OCI-M1 (cell line): ENCODE measurements at places on chromosomes 4 and X.

GRCh38 chr4:158722291-158722916 is 792 bp downstream of the PPID start:
- peak; percentile 48 for DNase-seq

DNA sequence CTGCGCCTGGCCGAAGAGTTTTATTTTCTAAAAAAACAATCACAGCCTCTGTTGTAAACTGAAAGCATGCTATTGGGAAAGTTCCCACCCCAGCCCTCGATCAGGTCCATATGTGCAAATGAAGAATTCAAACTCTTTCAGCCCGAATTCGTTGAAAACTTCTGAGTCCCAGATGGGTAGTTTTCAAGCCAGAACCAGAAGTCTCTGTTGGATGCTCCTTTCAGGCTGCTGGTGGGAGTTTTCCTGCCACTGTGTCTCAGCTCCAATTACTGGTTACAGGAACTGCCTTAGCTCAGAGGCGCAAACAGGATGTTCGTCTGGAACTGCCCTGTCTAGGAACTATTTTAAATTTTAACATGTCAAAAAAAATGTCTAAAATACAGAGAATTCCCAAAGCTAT is 9.3 kb upstream of the ALG13 start:
- DNase-seq: no peak

DNA sequence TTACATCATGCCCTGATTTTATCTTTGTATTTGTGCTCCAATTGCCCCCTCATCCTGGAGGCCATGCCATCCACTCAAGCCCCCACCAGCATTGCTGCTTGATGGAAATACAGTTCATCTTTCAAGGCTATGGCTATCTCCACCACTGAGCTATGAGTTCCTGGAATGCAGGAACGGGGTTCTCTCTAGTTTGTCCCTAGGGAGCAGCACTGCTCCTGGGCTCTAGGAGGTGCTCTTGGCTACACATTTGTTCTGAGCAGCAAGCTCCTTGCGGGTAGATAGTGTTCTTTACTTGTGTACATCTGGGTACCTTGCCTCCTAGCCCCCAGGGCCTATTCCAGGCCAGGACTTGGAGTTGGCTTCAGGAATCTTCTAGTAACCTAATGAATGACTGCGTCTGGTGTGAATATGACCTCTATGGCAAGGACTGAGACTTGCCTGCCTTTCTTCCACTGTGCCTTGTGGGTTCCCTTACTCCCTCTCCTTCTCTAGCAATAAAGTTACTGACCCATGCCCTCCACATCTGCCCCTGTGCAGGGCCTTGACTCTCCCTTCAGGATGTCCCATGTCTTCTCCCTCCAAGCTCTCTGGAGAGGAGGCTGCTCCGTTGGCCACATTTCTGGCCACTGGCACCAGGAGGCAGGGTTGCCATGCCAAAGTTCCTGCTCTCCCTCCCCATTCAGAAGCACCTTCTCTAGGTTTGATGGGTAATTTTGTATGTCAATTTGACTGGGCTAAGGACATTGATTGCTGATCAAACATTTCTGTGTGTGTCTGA is 7.6 kb downstream of the CITED1 start:
- peak; percentile 74 for DNase-seq

DNA sequence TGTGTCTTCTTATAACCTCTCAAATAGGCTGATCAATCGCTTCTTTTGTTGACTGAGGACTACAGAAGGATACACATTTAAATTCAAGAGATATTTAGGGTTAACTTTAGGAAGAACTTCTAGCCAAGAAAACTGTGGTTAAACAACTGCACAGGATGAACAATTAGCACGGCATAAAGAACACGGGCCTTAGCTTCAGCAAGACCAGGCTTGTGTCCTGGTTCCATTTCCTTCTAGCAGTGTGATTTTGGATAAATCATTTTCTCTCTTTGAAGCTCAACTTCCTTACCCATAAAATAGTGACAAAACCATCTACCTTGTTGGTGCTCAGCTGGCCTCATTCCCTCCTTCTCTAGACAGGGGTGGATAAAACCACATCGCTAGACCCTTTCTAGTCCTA is 117.6 kb downstream of the TSPAN5 start:
- no peak for DNase-seq

GRCh38 chr4:33090910-33091309 is 2370.7 kb downstream of the PCDH7 start:
- DNase-seq: no peak

GRCh38 chr4:1342003-1342402 is 5.0 kb upstream of the UVSSA start:
- no peak for DNase-seq

GRCh38 chr4:152009031-152009670 is 248.3 kb upstream of the GATB start:
- no peak for DNase-seq

- DNase-seq: no peak
Observed at GRCh38 chr4:54320826-54321685, 92.0 kb downstream of the PDGFRA start.

DNA sequence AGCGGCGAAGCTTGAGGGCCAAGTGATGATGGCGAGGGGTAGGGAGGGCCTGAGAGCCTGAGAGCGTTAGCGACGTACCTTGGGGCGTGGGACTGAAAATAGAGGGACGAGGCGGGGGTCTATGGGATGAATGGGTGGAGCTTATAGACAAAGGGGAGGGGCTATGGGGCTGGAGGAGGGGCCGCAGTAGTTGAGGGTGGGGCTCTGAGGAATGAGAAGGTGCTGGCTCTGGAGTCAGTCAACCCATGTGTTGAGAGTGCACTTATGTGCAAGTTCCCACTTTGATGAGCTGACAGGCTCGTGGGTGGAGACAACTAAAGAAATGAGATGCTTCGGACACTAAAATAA is 488 bp downstream of the TBC1D25 start:
- DNase-seq: peak; percentile 69

- DNase-seq: no peak
Observed at GRCh38 chr4:147064856-147065255, 119.2 kb upstream of the TTC29 start.

- no peak for DNase-seq
Observed at GRCh38 chrX:37860721-37861120, 13.3 kb upstream of the DYNLT3 start.

GRCh38 chr4:13285336-13285735 is 198.8 kb downstream of the RAB28 start:
- no peak for DNase-seq

DNA sequence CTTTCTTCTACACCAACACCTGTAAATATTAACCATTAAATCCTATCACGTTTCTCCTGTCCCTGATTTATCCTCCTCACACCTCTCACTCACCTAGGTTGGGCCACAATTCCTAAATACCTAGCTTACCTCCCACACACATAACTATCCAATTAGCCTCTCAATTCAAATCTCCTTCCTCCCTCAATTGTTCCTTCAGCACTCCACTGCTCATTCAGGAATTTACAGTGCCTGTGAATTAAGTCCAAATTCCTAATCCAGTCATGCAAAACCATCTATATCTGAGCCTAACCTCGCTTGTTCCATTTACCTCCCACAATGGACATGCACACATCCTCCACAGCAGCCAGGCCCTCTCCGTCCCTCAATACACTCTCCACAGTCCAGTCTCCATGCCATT is 17.5 kb downstream of the ANXA5 start:
- no peak for DNase-seq

DNA sequence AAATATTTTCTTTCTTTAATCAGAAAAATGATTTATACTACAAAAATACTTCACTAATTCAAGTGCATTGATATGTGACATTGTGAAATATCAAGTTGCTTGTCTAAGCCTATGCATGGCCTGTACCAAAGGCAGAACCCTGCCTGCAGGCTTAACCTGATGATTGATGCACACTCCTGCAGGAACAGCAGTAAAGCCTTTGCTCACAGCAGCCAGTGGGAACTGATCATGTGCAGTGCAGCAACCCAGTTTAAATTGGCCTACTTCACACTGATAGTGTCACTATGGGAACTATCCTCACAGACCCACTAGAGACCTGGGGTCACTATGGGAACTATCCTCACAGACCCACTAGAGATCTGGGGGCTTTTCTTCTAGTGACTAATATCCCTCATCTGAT is 603.8 kb downstream of the RAPGEF2 start:
- DNase-seq: no peak

DNA sequence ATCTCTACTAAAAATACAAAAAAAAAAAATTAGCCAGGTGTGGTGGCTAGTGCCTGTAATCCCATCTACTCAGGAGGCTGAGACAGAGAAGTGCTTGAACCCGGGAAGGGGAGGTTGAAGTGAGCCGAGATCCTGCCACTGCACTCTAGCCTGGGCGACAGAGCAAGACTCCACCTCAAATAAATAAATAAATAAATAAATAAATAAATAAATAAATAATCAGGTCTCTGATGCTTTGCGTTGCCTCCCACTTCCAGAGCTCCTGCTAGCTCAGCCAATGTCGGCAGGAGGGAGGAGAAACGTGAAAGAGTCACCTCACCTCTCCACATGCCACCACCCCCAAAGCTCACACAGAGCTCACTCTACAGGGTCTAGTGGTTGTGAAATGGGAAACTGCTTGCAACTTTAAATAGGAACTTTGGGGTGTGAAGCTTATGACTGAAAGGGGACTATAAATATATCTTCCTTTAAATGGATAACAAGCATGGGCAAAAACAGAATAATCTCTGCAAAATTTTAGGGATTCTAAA is 7.9 kb downstream of the SMIM31 start:
- no peak for DNase-seq

DNA sequence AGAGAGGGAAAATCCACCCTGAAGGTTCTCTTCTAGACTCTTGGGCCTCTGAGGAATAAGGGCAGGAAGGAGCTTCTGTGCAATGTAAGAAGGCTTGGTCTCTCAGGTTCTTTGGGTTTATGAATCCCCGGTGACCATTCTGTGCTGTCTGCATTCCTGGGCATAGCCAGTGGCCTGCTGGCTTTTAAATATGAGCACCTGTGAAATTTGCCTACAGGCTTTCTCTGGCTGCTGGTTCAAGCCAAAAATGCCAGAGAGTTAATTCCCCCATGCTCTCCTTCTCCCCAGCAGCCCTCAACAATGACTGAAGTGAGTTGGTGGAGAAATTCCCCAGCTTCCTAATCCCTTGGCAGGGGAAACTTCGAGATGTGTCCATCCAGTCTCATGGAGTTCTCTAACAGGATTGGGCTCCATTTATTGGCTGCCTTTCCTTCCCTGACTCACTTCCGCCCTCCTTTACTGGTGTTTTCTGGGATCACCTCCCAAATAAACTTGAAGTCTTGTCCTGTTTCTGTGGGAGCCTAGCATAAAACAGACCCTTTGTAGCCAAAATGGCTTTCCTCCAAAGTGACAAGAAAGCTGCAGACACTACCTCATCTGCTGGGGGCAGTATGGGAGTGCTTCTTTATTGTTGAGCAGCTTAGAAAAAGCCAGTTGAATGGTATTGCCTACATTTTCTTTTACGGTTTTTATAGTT is 179.4 kb upstream of the CASK start:
- DNase-seq: no peak

DNA sequence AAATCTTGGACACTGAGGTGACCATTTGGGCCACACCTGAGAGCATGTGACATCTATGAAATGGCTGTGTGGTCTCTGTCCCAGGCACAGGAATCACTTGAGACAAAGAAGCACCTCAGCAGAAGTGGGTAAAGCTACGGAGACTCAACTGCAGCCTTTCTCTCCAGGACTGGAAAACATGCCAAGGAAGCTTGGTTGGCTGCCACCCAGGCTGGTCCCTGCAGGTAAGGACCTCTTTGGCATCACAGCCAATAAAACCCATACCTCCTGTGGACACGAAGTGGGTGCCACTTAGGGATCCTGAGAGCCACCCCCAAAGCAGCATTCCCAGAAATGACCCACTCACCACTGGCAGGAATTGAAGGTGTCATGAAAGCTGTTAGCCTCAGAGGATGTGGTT is 74.6 kb downstream of the LEF1 start:
- no peak for DNase-seq

DNA sequence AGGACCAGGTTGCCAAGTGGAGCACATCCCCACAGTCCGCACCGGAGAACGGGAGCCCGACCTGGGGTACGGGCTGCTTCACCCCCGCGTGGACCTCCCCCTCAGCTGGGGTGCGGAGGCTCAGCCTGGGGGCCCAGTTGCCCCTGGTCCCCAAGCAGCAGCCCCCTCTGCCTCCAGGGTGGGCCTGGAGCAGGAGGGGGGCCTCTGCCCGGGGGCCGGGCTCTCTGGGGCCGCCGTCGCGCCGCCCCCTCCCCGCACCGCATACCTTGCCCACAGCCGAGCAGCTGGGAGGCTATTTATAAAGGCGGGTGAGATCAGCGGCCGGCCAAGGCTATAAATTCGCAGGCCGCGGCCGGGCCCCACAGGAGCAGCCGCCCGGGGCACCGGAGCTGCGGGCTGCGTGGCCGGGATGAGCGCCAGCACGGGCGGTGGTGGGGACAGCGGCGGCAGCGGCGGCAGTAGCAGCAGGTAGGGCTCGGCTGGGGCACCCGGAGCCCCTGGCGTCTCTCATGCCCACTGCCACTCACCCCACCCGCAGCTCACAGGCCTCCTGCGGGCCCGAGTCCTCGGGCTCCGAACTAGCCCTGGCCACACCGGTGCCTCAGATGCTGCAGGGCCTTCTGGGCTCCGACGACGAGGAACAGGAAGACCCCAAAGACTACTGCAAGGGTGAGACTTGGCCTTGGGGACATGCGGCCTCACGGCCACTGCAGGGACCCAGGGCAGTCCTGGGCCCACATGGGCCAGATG is at the start of gene SRPK3:
SRPK3 (plus strand) TSS at position 364 of the 750 bp plus-strand sequence; CDS start at position 410, 46 bp downstream.
- DNase-seq: no peak

DNA sequence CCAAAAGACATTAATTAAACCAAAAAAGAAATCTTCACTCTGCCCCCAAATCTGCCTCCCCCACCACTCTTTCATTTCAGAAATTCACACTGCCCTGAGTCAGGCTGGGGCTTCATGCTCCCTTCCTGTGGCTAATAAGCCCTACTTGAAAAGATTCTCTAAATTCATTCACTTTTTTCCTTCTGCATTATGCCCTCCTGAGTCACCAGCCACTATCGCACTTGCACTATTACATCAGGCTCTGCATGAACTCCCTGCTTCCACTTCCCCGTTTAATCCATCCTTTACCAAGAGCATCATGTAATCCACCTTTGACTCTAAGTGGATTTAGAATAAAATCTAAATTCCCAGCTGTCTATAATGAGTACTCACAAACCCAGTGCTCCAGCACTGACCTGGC is 295.4 kb upstream of the KLF3 start:
- DNase-seq: no peak

DNA sequence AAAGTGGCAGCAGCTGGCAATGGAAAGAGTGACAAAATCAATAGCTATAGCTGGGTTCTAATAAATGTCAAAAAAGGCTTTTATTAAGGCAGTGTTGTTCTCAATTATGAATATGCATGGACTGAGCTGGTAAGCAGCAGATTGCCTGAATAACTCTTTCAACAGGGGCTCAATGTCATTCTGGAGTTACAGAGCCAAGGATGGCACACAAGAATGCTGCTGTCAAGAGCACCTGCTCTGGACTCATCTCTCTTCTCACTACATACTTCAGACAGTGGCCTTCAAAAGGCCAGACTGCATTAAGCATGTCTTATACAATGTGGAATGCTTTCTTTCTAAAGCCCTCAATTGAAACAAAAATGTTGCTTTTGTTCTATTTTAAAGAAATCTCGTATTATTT is 351.4 kb downstream of the KLHL13 start:
- no peak for DNase-seq

DNA sequence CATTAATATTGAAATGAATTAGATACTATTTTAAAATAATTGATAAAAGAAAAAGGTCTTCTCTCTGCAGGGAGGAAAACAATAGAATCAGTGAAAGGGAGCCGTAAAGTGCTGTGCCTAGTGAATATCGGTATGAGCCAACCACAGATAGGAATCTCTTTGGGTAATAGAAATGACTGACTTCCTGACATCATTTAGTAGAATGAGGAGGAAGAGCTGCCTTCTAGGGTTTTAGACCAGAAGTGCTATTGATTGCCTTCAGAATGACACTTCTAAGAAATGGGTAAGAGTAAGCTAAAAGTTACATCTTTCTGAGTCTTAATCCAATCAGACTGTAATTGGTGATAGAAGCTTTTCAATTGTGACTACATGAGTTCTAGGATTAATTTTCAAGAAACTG is 134.0 kb upstream of the MAP9 start:
- DNase-seq: peak; percentile 24
